NCI-H1417 treated with DMSO at 0.1 percent for 48 hours (cell line): ENCODE measurements at places on chromosomes 7 and 10.

GRCh38 chr10:49541762-49542161, 2.8 kb upstream of the ERCC6 start:
- no peak for DNase-seq

- no peak for DNase-seq
Observed at GRCh38 chr7:50598460-50599343, 33.5 kb upstream of the DDC start.

- DNase-seq = no peak
Observed at GRCh38 chr10:28722065-28722803, 44.9 kb downstream of the BAMBI start.

- no peak for DNase-seq
Observed at GRCh38 chr10:76405922-76406321, 974.5 kb downstream of the LRMDA start.

- no peak for DNase-seq
Observed at GRCh38 chr10:87844837-87845623, 18.3 kb downstream of the KLLN start.

GRCh38 chr7:139242741-139243281, 11.8 kb downstream of the UBN2 start:
- DNase-seq = no peak

GRCh38 chr7:139995017-139995915, 67.5 kb downstream of the PARP12 start:
- no peak for DNase-seq

- DNase-seq = no peak
Observed at GRCh38 chr7:111855161-111855841, 293.0 kb upstream of the IMMP2L start.

DNA sequence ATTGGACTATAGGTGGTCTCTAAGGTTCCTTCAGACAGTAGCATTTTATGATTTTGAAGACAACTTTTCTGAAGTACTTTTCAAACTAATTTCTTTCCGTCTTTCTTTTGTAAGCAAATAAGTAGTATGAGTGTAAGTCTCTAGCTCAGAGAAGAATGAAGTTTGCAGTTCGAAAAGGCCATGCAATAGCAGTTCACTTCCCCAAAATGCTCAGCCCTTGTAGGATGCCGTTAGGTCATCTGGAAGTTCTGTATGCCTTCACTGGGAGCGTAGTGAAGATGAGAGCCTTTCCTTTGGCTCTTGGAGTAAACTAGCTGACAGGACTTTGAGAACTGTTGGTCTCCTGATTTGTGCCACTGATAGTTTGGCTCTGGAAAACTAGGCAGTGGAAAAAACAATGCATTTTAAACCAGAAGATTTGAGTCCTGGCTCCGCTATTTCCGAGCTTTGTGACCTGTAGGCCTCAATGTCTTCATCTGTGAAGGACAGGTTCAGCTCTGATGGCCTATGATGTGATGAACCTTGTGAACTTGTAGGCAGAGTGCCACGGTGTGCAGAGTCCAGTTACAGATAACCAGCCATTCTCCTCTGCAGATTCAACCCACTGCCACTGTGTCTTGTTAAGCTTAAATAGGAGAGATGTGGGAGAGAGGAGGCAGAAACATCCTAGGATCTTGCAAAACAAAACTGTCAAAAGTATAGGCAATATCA, 18.8 kb downstream of the SGPL1 start:
- no peak for DNase-seq

DNA sequence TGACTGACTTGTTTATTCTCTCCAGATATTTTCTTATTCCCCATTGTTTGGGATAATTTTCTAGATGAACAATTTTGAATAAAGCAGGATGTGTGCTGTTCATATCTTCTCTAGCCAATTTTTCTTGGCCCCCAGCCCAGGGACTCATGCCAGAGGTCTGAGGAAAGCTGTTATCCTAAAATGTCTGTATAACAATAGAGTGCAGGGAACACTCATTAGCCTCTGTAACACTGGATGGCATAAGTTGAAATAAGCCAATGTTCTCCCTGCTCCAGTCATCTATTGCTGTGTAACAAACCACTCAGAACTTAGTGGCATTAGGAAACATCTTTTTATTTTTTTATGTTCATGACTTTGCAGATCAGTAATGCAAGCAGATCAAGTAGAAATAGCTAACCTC, 121.7 kb upstream of the TRIM24 start:
- no peak for DNase-seq

GRCh38 chr10:98367604-98368451, 47.2 kb downstream of the PYROXD2 start:
- no peak for DNase-seq

DNA sequence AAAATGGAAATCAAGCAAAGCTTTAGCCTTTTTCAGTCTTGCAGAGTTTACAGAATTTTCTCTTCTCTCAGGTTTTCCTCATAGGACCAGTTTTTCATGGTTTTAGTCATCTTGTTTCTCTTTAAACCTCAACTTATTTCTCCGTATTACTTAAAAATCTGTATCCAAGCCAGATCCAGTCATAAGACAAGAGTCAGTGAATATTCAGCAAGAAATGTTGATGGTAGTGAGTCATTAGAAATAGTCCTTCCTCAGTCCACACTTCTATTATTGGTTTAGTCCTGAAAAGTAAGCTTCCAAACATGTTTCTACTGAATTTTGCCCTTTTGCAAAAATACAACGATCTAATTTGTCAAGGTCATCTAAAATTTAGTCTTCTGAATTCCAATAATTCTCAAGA, 107.0 kb downstream of the VIM start:
- DNase-seq = no peak

DNA sequence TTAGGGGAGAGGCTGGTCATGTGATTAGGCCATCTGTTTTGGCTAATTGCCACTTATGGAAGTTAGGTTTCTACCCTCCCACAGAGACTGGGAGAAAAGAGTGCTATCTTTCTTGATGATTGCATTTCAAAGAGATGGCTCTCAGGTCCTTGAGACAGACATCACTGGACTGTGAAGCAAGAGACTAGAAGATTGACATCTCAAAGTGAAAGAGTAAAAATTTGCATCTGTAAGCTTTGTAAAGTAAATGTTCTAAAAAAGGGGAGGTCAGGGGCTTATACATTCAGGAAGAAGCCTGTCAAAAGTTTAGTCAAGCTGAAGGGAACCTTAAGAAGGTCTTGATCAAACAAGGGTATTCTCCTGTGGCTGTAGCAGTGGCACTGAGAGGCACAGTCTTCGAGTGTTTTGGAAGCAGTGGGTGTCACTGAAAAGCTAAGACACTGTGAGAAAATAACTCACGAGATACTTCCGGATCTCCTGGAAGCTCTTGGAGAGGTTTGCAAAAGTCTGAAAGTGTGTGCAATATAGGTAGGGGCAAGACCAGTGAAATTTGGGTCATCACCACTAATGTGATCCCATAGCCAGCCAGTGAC, 342.1 kb downstream of the PHF14 start:
- no peak for DNase-seq

GRCh38 chr10:122557516-122557915, 3.0 kb upstream of the DMBT1 start:
- DNase-seq = no peak

GRCh38 chr10:7408291-7409044, 2.4 kb downstream of the SFMBT2 start:
- peak; percentile 9 for DNase-seq

DNA sequence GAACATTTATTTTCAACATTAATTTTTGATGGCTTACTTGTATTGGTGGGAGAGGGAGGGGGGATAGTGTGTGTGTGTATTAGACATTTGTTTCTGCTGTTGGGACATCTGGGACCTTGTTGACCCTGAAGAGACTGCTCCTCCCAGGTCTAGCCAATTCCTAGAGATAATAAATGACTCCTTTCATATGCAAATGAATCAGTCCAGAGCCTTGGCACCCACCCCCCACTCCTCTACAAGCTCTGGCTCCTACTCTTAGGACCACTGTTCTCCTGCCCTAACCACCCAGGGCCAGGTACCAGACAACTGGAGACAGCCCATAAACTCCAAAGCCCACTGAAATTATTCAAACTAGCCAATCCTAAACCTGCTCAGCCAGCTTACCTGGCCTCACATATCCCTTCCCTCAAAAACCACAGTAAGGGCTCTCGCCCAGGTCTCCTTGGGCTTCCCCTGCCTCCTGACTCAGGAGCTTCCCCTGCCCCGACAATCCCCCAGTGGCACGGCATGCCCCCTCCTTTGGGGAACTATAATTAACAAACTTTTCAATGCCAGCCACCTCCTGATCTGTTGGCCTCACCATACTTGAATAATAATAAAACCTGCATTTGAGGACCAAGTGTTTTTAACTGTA, 233.3 kb downstream of the ELMO1 start:
- DNase-seq = no peak

GRCh38 chr10:72802332-72802731, 91.2 kb upstream of the OIT3 start:
- no peak for DNase-seq

DNA sequence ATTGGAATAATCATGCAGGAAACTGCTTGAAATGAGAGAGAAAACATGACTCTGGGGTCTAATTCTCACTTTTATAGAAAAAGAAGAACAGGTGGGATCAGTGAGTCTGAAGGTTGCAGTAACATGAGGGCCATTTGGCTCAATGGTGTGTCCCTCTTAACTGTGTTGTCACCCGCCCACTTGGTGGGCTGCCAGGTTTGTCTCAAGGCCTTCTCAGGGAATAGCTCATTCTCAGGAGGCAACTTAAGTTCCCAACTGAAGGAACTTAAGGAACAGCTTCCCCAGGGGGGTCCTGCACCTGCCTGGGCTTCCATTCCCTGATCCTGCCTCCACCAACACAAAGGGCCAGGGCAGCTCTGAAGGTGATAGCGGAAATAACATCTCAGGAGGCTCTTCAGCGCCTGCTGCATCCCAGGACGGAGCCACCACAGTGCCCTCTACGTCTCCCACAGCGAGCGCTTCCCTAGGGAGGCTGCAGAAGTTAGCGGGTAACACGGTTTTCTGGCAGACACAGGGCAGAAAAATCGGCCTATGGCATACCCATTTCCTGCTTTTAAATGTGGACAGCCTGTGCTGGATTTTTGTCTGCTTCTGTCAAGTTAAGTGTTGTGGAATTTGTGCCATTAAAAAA, 88.8 kb downstream of the ZRANB1 start:
- no peak for DNase-seq

GRCh38 chr7:107982918-107983389, 20.0 kb downstream of the LAMB1 start:
- no peak for DNase-seq

- DNase-seq = no peak
Observed at GRCh38 chr7:131506597-131506996, 49.8 kb downstream of the PODXL start.

GRCh38 chr7:147509541-147510200, 1080.9 kb upstream of the C7orf33 start:
- no peak for DNase-seq

GRCh38 chr7:40544871-40545303, 410.1 kb downstream of the SUGCT start:
- DNase-seq = no peak

DNA sequence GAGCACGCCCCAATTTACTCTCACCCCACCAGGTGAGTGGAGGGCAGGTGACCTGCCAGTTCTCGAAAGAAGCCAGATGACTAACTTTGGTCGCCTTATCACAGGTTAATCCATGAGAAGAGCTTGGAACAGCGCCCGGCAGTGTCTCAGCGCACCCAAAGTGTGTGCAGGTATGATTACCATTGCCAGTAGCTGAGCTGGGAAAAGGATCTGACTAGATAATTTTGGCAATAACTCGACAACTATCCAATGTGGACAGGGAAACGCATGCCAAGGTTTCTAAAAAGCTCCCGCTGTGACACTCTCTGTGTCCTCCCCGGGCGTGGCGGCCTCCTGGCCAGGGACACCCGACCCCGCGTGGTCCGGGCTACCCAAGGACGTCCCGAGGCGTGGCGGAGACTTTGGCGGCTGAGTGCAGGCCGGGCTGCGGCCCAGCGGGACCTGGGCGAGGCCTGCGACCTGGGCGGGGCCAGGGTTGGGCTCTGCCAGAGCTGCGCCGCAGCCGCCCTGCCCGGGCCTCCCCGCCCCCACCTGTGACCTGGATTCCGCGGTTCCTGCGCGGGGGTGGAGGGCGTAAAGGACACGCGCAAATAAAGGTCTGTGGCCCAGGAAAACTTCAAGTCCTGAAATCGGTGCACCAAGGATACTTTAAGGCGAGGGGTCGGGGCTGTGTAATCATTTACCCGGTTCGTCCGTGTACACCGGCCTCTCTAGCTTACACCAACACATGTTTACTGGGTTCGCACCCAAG, 13.7 kb upstream of the WAPL start:
- DNase-seq = no peak

GRCh38 chr7:70787286-70787685, 344.7 kb upstream of the GALNT17 start:
- no peak for DNase-seq

- peak; percentile 40 for DNase-seq
Observed at GRCh38 chr7:151251689-151252560, 3.4 kb upstream of the SMARCD3 start.

DNA sequence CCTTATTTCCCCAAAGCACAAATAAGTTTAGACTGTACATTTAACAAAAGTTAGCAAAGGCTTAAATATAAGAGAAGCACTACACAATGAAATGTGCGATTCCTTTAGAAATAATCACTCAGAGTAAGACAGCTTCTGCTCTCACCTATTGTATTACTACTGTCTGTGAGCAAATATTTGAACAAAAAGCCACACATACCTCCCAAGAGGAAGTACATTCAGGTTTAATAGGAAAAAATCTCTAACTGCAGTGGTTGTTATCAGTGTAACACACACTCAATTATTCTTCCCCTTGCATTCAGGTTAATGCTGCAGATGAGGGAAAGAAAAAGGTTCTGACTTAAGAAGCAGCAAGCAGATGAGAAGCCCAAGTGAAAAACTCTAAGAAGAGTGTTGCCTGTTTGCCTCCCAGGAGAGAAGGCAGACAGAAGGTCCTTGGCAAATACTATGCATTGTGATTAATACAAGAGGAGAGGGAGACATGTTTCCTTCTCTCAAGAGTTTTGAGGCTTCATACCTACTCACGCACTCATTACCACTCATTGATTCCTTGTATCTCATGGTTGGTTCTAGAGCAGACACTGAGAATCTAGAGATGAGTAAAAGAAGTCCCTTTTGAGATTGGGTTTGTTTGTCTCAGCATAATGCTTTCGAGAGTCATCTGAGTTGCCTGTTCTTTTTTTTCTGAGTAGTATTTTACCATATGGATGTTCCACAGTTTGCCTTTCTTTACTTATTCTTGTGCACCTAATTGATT, 13.6 kb downstream of the GIMAP4 start:
- no peak for DNase-seq

GRCh38 chr7:43201912-43202311, 89.5 kb downstream of the HECW1 start:
- no peak for DNase-seq

DNA sequence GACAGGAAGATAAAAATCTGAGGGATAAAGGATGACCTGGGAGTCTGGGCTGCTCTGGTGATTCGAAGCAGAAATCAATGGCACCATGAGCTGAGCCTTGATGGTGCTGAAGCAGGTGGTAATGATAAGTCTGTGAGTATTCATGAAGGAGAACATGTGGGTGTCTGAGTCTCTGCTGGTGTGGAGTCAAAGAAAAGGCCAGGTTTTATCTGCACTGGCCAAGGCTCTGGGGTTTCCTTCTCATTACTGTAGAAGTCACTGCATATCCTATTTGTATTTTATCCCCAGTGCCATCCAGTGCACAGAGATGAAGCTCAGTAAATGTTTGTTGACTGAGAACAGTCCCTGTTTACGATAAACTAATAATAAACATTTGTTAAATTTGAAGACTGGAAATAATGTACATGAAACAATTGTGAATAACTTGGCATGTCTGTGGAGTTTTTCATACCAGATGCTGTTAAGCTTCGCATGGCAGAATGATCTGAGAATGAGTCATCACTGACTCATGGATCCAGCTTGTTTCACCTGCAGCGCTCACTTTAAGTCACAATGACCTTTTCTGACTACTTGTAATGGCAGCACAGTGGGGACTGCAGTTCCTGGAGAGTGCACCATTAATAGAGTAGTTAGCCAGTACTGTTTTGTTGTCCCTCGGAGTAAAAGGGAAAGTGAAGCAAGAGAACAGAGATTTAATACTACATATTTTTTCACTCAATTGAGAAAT, 538.5 kb downstream of the HTR7 start:
- no peak for DNase-seq
